ENCODE measurements at places on chromosomes 2 and 18.

GRCh38 chr2:44994377-44994776 is 14.9 kb downstream of the SIX2 start:
- H3K4me3 ChIP-seq, result no peak overlapping the region
- DNase-seq, result no peak
- no peak overlapping the region for H3K27ac ChIP-seq
- no peaks in the 10 kb centered on the region for H3K4me1 ChIP-seq

GRCh38 chr2:45918463-45919159 is 267.1 kb downstream of the PRKCE start:
- H3K27ac ChIP-seq, result peak overlapping the region; percentile 33
- H3K27me3 ChIP-seq, result no peaks in the 10 kb centered on the region
- H3K36me3 ChIP-seq, result no peaks in the 10 kb centered on the region
- H3K4me3 ChIP-seq, result no peak overlapping the region

DNA sequence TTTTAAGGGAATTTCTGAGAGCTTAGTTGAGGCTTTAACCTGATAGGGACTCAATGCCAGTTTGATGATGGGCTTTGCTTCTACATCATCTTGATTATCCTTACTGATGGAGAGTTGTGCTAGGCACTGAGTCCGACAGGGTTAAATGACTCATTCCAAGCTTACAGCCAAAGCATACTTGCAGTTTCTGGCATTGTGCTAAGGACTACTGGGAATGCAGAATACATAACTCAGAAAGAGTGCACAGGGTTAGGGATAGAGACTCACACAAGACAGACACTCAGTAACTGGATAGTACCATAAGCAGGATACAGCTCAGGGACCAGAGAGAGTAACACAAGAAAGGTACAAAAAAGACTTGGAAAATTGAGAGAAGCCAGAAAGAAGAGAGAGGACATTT is 94.1 kb upstream of the SLC14A2 start:
- no peaks in the 10 kb centered on the region for H3K27me3 ChIP-seq
- DNase-seq, result no peak
- no peak overlapping the region for H3K27ac ChIP-seq
- H3K36me3 ChIP-seq, result no peaks in the 10 kb centered on the region
- H3K4me3 ChIP-seq, result no peak overlapping the region
- no peaks in the 10 kb centered on the region for H3K4me1 ChIP-seq

DNA sequence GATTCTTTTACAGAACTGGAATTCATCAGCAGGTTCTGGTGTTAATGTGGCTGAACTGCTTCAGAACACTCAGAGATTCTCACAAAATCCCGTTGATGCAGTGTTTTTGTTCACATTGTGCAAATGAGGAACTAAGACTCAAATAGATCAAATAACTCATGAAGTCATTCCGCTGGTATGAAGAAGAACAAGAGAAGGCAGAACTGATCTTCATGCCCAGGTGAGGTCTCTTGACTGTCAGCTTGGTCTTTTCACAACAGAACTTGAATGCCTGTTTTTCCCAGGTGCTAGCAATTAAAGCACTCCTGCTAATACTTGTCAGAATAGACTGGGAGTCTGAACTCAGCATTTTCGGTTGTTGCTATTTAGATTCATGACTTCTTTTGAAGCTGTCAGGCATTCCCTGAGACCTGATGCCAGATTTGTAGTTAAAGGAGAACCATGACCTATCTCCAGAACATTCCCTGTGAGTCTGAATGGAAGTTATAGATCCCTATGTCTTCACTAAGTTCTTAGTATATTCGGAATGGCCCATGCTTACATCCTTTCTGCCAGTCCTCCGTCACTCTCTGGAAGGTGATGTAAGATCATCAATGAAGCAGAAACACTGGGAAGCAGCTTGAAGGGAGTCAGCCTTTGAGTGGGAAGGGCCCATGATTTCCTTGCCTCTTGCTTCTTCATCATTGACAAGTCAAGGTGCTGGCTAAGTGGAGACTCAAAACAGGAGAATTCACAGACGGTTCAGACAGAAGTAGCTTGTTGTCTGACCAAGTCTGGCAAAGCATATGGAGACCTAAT is 155.7 kb downstream of the MTCL1 start:
- no peaks in the 10 kb centered on the region for H3K27me3 ChIP-seq
- no peaks in the 10 kb centered on the region for H3K4me1 ChIP-seq
- H3K36me3 ChIP-seq, result no peaks in the 10 kb centered on the region
- no peak overlapping the region for H3K27ac ChIP-seq
- no peak overlapping the region for H3K4me3 ChIP-seq

GRCh38 chr2:3110555-3110954 is 267.1 kb downstream of the EIPR1 start:
- no peak overlapping the region for H3K4me3 ChIP-seq
- H3K36me3 ChIP-seq, result no peaks in the 10 kb centered on the region
- H3K27ac ChIP-seq, result no peak overlapping the region
- DNase-seq, result no peak
